ENCODE measurements at places on chromosomes 7 and 10.

GRCh38 chr7:92831716-92832533 is 4.4 kb downstream of the CDK6 start:
- DNase-seq: peak; percentile 48

- DNase-seq: no peak
These were observed 18.0 kb upstream of the FGFR2 start for GRCh38 chr10:121616291-121616690.

GRCh38 chr7:47253650-47254080 is 328.2 kb downstream of the TNS3 start:
- DNase-seq: no peak

GRCh38 chr10:116289652-116290051 is 16.6 kb upstream of the GFRA1 start:
- DNase-seq: no peak

GRCh38 chr7:30750683-30751650 is 968 bp upstream of the INMT start:
- DNase-seq: no peak

DNA sequence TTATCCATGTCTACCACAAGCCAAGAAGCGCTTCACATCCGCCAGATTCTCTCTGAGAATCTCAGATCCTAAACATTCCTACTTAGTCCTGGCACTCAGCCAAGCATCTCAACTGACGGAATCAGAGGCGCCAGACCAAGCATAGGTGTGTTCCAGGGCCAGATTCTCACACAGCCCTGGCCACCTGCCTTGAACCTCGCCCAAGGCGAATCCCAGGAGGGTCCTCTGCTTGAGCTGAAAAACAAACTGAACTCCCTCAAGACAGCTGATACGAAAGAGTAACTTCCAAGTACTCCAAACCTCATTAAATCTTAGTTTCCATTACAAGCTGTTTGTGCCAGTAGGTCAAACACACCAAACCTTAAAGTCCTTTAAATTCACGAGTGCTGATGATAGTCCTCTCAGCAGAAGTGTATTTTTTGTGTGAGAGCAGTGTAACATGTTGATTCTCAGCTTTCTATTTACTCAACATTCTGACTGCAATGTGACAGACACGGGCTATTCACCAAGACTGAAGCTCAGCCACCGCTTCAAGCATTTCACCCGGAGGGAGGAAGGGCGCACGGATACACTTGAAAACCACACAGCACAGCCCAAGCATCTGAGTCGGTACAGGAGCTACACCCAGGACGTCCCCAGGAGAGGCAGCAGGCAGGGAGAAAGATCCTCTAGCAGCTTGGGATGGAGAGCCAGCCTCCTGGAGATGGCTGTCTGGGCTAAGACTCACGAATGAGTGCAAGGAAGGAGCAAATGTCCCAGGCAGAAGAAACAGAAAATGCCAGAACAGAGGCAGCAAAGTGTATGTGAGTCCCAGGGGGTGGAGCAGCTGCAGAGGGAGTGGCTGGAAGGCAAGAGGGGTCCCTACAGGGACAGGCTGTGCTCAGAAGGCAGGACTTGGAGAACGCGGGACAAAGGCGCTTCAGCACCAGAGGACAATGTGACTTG is 6.0 kb downstream of the PARD3 start:
- DNase-seq: no peak

DNA sequence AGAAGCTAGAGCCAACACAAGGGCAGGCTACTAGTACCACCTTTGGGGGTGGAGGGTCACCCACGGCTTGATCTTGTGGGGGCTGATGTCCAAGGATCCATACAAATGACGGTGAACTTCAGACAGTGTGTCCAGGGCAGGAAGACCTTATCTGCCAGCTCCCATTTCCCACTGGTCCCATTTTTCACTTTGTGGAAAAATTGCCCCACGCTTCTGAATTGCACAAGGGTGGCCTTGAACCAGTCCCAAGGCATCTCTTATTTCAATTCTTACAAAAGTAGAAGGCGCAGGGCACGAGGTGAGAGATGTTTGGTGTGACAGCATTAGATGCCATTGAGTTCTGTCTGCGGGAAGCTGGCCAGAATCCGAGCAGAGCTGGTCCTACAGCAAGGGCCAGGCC is 252.7 kb upstream of the CELF2 start:
- no peak for DNase-seq

DNA sequence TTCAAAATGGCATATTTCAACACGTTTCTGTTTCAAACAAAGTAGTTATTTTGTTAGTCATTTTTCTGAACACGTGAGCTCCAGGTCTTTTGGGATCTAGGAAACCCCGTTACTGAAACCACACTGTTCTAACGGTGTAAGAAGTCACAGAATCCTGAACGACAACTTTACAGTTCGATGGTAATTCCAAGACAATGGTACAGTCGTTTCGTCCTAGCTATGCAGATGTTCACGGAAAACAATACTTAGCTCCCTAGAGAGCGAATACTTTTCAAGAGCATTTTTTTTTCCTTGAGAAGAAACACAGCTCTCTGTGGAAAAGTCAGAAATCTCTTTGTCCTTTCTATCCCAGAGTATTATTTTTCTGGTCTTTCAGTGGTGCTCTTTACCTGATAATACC is 254.1 kb downstream of the ADARB2 start:
- DNase-seq: no peak

- DNase-seq: peak; percentile 94
These were observed 20.7 kb downstream of the MET start for GRCh38 chr7:116692401-116693308.

DNA sequence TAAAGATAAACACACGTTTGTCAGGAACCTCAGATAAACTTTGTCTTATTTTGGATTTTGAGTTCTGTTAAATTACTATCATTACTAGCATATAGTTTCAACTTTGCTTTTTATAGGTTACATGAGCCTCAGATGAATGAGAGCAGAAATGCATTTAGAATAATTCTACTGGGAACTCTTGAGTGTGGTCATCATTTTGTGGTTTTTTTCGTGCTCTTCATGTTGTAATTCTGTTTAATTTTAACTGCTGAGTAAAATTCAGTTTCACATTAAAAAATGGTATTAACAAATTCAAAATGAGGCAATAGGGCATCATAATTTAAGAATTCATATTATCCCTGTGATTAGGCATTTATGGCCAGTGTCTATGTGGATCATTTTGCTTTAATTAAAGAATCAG is 72.9 kb downstream of the GNAI1 start:
- DNase-seq: no peak

GRCh38 chr7:105097619-105098018 is 83.6 kb downstream of the KMT2E start:
- peak; percentile 36 for DNase-seq

GRCh38 chr7:121634356-121634755 is 238.2 kb upstream of the FAM3C start:
- DNase-seq: no peak

DNA sequence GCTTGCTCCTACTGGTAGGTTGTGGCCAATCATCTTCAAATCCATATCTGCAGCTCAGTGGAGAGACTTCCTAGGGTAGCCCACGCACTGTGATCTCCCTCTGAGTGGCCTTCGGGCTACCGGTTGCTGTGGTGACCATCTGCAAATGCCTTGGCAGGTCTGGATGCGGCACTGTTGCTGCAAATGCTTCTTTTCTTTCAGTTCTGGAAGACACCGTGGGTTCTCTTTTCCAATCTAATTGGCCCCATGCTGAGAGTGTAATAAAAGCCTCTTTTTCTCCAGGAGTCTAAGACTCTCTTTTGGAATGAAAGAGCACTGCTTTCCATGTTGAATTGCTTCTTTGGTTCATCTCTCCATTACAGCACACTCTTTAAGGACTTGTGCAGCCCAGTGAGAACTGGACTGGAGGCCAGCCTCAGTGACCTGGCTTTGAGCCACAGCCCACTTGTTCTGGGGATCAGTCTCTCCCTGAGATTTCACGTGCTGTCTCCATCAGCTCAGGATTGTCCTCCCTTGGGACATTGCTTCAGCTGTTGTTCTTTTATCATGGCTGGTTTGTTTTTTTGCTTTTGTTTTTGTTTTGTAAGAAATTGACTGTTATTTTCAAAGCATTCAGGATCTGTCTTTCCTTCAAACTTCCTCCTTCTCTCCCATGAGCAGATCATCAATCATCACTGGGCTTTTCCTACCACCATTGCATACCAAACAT is 286.6 kb downstream of the BMPER start:
- no peak for DNase-seq

DNA sequence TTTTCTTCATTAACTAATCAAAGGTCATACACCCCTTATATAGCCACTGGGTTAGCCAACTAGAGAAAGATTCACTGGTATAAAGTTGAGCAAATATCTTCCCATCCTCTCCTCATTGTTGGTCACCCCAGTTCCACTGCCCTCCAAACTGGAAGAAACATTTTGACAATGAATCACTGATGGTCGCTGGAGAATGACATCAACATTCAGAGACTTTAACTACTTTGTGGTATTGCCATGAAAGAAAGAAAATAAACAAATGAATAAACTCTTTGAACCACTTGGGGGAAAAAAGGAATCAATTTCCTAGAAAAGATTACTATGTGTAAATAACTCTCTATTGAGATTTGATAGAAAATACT is 23.4 kb downstream of the HYCC1 start:
- DNase-seq: no peak

- no peak for DNase-seq
These were observed 2.9 kb upstream of the TARP start for GRCh38 chr7:38276096-38276877.

GRCh38 chr10:71251319-71251718 is 38.9 kb downstream of the UNC5B start:
- DNase-seq: no peak

GRCh38 chr10:97173036-97173435 is 12.7 kb downstream of the SLIT1 start:
- no peak for DNase-seq

DNA sequence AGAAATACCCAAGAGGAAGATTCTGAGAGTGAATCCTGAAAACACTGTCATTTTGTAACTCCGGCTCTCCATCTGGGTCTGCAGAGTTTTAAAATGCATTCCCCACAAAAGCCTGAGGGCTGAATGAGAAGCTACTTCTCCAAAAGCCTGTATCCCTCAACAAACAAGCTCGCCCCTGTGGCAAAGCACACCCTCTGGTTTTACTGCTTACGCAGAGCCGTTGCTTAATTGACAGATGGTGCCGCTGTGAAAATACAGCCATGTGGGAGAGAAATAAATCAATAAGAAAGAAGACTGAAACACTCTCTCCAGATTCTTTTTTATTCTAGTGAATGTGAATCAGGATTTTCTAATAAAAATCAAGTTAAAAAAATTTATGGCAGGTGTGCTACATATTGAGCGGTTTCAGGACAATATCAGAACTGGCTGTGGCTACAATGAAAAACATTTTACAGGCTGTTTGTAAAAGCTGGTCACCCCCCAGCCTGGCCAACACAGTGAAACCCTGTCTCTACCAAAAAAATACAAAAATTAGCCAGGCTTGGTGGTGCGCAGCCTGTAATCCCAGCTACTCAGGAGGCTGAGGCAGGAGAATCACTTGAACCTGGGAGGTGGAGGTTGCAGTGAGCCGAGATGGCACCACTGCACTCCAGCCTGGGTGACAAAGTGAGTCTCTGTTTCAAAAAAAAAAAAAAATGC is 32.5 kb downstream of the C7orf33 start:
- DNase-seq: no peak

DNA sequence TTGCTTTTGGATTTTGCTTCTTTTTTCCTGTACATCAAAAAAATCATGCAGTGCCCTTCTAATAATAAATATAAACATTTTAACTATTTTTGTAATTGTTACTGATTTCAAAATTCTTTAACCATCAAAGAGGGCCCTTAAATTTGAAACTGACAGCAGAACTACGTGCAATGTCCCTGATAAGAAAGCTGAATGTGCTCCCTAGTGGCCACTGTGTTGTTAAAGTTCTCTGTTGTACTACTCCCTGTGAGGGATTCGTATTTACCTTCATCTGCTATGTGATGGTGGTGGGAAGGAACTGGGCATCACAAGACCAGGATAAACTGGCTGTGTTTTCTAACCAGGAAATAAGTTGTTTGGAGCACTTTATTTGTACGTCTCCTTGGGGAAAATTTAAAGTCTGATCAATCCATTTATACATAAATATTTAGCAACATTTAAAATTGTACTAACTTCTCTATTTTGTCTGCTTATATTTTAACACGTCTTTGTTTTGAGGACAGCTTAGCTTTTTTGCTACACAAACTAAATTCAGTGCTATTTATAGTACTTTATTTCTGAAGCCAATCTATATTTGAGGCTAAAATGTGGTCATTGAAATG is 322.4 kb downstream of the HGF start:
- peak; percentile 75 for DNase-seq

- no peak for DNase-seq
These were observed 85.5 kb downstream of the SLC25A13 start for GRCh38 chr7:96236198-96237039.

GRCh38 chr7:128137181-128137580 is 103.9 kb upstream of the LEP start:
- no peak for DNase-seq

GRCh38 chr10:7832060-7832459 is 13.8 kb downstream of the TAF3 start:
- DNase-seq: no peak

- DNase-seq: no peak
These were observed 182.2 kb downstream of the GNAI1 start for GRCh38 chr7:80316811-80317210.

GRCh38 chr10:117352724-117353123 is 22.5 kb downstream of the PDZD8 start:
- no peak for DNase-seq

DNA sequence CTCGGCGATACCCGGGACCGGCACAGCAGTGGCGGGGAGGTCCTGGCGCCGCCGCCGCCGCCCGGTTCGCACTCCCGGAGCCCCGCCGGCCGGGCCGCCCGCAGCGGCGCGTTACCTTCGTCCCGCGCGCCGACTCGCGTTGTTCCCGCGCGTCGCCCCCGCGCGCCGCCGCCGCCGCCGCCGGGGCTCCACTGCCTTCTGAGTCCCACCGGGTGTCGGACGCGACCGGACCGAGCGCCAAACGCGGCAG is at the start of gene EZH2:
TSS of gene EZH2 (minus strand) at position 243 of the 250 bp plus-strand sequence. CDS start 36,993 bp downstream, outside the sequence.
- no peak for DNase-seq

DNA sequence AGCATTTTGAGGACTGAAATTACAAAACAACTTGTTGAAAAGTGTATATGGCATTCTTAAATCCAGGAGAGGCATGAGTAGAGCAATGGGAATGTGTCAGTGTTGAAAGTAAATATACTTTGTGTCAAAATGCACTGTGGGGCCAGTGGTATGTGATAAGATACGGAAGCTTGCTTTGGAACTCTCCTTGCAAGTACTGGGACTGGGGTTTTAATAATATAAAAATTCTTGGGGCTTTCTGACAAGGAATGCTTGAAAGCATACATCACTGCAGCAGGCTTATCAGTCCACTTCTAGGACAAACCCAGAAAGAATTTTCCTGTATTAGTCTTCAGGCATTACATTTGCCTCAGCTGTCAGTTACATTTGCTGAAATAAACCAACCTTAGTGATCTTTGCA is 472.8 kb upstream of the FZD8 start:
- DNase-seq: no peak

- DNase-seq: no peak
These were observed 6.2 kb upstream of the IFIT2 start for GRCh38 chr10:89295597-89295996.

GRCh38 chr10:1320739-1321320 is 264.6 kb downstream of the WDR37 start:
- DNase-seq: no peak

GRCh38 chr7:90869335-90869734 is 273.2 kb downstream of the CDK14 start:
- DNase-seq: no peak
